ENCODE measurements at places on chromosomes 12 and 14.

DNA sequence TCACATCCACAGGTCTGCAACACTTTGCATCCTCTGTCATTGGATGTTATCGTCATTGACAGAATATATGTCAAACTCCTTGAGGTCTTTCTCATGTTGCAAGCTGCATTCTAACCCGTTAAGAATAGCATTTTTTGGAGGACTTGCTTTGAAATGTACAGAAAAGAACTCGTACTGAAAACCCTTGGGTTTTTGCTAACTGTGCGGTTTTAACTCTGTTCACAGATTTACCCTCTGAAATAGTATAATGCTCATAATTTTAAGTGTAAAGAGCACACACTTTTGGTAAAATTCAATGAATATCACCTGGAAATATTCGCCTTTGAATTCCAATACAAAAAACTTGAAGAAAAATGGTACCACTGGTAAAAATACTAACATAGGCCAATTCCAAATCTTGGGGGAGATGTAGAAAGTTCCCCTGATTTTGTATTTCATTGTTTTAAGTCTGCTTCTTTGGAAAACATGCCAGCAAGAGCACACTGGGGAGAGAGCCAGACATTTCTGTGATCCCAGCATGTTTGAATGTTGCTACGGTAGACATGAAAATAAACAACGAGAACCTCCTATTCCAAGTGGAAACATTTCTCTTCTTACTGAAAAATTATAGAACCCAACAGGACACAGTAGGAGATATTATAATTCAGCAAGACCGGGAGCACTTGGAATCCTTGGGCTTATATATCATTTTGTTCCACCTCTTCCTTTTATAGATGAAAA, 446.0 kb downstream of the AEBP2 start:
- DNase-seq: peak; percentile 70

DNA sequence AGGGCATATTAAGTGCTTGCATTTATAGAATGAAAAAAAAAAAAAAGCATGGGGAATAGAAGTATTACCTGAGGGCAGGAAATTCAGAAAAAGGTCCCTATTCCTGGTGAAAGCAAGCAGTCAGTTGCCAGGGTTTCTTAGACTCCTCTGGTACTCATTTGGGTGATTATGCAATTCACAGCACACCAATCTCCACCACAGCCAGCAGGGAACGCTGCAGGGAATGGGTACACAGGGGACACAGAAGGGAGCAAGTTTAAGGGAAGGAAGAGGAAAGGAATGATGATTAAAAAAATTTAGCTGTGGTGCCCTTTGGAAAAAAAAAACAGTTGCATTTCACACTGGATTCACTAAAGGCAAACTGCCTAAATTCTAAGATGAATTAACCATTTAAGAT, 14.2 kb downstream of the BLTP3B start:
- DNase-seq: peak; percentile 16

DNA sequence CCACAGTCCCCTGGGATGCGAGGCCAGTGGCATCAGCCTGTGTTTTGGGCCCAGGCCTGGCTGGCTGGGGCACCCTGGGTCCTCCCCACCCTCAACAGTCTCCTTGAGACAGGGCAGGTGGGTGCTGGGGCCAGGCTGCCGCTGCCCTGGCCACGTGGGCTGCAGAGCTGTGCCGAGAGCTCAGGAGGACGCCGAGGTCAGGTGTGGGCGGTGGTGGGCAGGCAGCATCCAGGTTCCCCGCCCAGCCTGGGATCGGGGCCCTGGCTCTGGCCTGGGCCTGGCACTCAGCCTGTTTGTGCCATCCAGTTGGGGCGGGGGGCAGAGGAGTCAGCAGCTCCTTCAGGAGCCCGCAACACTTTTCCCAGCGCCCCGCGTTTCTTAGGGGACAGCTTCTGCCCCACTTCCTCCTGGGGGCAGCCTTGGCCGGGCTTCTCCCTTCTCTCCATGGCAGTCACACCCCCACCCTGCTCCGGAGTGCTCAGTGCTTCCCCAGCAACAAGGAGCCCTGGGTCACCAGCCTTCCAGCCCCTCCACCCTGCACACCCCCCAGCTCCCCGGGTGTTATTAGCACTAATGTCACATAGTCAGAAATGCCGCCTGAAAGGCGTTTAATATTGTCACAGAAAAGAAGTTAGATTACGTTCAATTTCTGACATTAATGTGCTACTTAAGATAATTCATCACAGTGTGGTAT, 30.8 kb downstream of the KIF26A start:
- DNase-seq: no peak

GRCh38 chr12:12922191-12922616, 29.8 kb downstream of the GPRC5D start:
- DNase-seq: no peak

DNA sequence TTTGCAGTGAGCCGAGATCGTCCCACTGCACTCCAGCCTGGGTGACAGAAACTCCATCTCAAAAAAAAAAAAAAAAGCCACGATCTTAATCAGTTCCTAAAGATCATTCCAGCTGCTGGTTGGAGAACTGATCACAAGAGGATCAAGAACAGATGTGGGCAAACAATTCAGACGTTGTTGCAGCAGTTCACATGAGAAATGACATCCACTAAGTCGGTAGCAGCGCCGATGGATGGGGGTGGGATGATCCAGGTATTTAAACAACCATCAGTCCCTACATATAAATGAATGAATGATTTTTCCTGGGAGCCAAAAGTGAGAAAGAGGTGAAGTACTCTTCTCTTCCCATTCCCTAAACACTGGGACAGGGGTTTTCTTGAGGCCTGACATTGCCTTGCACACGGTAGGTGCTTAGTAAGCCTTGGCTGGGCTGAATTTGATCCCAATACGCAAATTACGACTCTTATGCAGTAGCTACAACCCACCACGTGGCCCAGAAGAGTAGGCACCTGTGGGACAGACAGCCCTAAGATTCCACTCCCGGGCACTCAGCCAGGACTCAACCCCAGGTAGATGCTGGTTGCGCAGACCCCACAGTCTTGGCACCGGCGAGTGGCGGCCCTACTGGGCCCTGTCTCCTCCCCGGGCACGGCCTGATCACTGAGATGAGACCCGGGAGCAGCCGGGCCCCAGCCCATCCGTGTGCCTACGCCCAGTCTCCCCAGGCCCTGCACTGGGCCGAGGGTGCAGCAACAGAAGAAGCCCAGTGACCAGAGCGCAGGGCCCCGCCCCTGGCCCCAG, 565 bp downstream of the SPRYD3 start:
- DNase-seq: no peak

DNA sequence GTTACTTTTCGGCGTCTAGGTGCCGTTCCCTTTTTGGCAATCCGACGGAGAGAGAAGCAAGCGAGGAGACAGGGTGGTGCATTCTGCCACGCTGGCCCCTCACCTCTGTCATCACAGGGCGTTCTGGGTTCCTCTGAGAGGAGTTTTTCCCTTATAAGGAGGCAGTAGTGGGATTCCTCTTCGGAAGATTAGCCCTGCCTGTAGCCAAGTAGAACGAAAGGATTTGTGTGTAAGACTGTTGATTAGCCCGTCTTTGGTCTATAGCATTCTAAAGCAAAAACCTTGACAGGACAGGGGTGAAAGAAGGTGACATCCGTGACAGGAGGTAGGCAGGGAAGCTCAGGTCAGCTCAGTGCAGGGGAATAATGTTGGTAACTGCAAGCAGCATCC, 9.1 kb upstream of the NEMF start:
- DNase-seq: peak; percentile 90

DNA sequence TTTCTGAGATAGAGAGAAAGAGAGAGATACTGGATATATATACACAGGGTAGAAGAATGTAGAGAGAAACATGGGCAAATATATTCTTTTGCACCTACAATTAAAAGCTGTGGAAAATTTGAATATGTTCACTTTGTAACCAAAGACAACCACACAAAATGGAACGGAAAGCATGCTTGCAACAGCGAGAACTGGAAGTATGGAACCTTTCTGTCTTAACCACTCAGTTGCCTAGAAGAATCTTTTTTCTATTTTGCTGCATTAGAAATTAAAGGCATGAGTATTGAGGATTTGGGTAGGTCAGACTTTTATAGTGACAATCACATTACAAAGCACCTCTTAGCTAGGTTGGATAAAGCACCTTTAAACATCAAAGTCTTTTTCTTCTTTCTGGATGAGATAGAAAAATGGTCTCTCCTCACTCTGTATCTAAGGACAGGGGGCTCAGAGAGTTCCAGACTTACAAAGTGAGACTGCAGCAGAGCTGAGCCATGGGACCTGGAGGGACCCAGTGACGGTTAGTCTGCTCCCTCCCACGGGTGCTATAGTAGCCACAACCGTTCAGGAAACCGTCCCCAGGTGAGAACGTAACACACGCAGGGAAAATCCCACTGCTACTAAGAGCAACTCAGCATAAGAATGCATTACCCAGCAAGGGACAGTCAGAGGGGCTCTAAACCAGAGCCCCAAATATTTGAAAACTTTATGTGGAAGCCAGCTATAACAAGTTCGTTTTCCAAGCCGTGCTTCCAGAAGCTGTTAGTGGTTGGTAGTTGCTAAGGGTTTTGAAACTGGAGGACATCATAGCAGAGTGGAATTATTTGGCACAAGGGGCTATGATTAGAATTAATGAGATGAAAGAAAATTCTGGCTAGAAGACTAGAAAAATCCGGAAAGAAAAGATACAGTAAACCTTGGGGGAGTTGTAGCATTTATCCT, 97.1 kb downstream of the DAD1 start:
- DNase-seq: no peak

DNA sequence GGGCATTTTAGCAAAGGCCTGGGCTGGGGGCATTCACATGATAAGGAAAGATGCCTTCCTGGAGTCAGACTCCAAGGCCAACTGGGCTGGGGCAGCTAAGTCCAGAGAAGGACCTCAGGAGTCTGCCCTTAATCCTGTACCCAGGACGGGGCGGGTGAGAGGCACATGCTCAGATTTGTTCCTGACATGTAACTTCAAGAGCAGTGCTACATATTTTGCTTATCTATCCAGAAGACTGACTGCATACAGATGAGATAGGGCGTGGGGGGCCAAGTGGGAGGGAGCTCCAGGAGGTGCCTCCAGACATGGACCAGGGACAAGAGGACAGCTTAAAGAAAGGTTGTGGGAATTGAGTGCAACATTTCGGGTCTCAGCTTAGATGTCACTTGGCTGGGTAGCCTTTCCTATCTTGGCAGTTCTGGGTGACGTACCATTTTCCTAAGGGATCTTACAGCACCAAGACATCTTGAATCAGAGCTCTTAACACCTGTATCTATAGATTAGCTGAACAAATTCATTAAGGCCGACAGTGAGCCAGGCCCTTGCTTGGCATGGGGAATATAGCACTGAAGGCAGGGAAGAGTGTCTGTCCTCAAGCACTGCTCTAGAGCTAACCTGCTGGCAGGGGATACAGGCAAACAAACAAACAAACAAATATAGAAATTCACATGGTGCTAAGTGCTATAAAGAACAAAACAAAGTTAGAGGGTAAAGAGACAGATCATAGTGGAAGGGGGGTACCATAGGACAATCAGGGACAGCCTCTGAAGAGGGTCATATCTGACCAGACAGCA, 61.2 kb downstream of the PTPN21 start:
- no peak for DNase-seq

- peak; percentile 78 for DNase-seq
Measured at GRCh38 chr12:122871851-122872780, 23.8 kb downstream of the VPS37B start.

DNA sequence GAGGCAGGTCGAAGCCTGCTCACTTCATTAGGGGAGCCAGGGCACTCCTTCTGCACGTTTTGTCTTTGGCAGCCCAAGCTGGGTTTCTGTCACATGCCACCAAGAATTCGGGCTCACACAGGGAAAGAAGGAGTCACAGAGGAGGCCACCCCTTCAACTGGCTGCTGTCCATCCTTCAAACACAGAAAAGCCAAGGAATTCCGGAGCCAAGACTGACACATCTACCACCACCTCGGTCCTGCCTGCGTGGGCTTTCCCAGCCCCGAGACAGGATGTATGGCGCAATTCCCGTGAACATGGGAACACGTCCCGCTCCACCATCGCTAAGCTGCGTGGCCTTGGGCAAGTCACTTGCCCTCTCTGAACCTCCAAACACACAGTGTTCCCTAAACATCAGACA, 70.4 kb downstream of the NCOR2 start:
- no peak for DNase-seq

DNA sequence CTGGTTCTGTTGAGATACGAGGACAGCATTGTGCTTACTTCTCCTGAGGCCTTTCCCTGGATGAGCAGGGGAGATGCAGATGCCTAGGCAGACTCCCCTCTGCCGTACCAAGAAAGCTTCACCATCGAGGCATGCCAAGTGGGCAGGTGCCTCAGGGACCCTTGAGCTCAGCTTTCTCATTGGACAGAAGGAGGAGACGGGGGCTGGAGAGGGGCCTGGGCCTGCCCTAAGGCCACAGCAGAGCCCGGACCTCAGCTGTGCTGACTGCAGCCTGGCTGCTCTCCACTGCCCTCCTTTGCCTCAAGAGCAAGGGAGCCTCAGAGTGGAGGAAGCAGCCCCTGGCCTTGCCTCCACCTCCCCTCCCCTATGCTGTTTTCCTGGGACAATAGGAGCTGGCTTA, 23.4 kb downstream of the SERPINA1 start:
- DNase-seq: no peak

DNA sequence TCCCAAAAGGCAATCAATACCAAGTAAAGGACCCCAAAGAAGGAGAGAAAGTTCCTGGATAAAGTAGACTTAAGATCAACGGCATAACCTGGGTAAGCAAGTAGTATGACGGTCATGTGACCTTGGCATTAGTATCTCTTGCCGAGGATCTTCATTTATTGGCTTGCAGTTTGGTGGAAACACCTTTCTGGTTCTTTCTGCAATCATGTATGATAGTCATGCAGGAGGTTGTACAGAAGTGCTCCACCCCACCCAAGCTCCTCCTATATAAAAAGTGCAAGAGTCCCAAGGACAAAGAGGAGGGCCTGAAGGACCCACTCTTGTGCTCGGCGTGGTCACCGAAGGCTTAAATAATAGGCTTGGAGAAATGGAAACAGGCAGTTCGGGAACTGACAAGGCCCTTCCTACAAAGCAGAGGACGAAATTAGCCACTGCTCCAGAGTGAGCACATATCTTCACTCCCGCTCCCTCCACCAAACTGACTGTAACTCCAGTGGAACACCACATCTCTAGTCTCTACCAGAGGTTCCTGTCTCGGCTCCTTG, 750 bp downstream of the CS start:
- no peak for DNase-seq

GRCh38 chr12:129641926-129642325, 261.9 kb downstream of the TMEM132D start:
- DNase-seq: no peak

GRCh38 chr12:122423258-122424165, 1.0 kb upstream of the CLIP1 start:
- DNase-seq: peak; percentile 50

- no peak for DNase-seq
Measured at GRCh38 chr14:50839691-50840090, 8.7 kb upstream of the NIN start.

Data from astrocyte of the spinal cord (primary cell).